ENCODE measurements at places on chromosomes 2 and 18.

DNA sequence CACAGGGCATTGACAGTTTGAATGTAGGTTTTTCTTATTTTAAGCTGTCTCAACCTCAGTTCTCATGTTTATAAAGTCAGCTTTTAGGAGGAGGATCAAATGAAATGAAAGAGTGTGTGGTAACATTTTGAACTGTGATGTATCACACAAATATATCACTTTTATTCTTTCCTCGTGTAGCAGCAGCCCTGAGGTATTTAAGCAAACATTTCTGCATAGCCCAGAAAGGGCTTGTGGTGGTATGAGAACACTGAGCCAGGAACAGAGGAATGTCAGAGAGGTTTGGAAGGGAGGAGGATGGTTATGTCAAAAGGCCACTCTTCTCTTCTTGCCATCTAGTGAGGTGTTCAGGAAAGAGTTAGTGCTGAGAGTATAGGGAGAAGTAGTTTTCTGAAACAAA is 150.2 kb downstream of the PARD3B start:
- DNase-seq: no peak

- DNase-seq: no peak
Observed at GRCh38 chr18:32029558-32029957, 10.9 kb downstream of the RNF125 start.

GRCh38 chr2:126634273-126634861 is 21.6 kb upstream of the GYPC start:
- DNase-seq: peak; percentile 4

- DNase-seq: no peak
Observed at GRCh38 chr18:2914881-2915240, 68.1 kb downstream of the EMILIN2 start.

DNA sequence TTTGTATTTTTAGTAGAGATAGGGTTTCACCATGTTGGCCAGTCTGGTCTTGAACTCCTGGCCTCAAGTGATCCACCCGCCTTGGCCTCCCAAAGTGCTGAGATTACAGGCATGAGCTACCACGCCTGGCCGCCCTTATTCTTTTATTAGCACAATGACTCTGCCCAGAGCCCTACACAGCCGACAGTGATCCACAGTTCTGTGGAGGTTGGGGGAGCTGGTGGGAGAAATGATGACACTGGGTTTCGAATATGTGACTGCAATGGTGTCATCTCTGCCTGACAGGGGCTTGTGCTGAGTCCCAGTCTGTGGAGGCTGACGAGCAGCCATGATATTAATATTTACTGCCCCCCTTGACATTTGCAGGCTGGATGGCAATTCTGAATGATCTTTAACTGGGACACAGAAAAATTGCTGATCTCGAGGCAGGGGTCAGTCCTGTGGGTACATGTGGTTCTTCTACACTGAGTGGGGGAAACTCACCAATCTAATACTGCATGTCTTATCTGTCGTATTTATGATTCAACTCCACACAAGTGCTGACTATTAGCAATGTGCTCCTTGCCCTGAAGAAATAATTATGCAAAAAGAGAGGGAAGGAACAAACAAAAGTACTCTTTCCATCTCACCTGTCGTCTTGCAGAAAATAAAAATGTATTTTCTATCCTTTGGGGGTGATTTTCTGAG is 6.3 kb upstream of the CTAGE1 start:
- no peak for DNase-seq

DNA sequence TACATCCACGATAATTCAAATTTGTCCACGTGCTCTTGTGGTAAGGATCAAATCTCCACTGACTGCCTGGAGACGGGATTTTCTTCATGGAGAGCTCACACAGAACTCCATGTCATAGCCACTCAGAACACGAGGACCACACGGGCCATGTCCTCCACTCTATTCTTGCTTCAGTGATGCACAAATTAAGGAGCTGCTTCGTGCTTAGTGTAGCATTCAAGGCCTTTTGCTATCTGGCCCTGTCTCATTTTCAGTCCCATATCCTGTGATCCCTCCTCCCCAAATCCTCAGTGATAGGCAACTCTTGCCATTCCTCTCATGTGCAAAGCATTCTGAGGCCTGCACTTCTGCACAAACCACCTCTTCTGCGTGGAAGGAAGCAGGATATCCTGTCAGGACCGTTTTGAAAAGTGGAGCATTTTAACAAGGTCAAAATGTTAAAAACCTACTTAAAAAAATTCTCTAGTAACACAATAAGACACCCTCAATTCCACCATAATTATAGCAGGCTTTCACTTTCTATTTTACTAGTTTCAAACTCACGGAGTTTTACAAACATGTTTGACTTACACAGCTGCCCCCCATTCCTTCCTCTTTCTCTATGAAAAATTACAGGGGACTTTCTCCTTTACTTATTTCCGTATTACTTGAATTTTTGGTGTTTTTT is 35.2 kb downstream of the ST3GAL5 start:
- no peak for DNase-seq

- DNase-seq: no peak
Observed at GRCh38 chr2:207274530-207275189, 108.9 kb upstream of the KLF7 start.

GRCh38 chr2:34549710-34550345 is 950.7 kb upstream of the FAM98A start:
- no peak for DNase-seq

DNA sequence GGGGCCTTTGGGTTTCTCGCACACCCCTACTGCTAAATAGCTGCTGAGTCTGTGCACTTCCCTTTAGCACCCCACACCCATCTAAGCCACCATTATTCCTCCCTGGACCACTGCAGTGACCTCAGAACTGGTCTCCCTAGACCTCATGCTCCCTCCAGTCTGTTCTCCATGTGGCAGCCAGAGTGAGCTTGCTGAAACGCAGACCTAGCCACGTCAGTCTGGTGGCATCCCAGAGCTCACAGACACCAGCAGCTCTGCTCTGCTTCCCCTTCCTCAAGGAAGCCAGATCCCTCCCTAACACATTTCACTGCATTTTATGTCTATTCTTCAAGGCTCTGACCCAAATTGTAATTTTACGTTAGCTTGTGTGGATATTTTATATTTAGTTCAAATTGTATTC is 144.4 kb downstream of the DYSF start:
- no peak for DNase-seq

GRCh38 chr2:232521959-232522622 is 1.9 kb downstream of the PRSS56 start:
- DNase-seq: no peak

DNA sequence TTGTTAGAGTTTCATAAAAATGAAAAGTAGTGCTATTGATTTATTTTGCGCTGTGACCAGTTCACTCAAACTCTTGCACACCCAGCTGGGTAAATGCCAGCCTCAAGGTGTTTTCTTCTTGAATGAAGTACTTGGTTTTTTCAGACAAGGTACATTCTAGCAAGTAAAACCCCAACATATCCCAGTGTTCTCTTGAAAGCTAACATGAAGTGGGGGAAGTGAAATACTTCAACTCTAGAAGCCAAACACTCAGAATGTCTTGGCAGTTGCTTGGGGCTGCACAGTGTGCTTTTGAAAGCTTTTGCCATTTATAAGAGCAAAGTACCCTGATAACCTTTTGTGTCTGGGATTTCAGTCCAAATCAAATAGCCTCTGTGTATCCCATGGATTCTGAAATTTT is 13.4 kb downstream of the NPAS2 start:
- no peak for DNase-seq

- DNase-seq: no peak
Observed at GRCh38 chr2:11554399-11554716, 20.5 kb downstream of the GREB1 start.

GRCh38 chr2:219698748-219699439 is 71.5 kb downstream of the SLC4A3 start:
- peak; percentile 99 for DNase-seq

GRCh38 chr2:177489719-177490301 is 97.2 kb downstream of the AGPS start:
- DNase-seq: peak; percentile 8

DNA sequence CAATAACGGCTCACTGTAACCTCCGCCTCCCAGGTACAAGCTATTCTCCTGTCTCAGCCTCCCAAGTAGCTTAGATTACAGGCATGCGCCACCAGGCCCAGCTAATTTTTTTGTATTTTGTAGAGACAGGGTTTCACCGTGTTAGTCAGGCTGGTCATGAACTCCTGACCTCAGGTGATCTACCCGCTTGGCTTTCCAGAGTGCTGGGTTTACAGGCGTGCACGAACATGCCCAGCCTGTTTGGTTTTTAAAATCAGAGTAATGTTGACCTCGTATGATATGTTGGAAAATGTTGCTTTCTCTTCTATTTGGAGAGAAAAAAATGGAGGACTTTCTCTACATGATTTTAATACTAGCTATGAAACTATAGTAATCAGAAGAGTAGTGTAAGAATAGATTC is 386.2 kb downstream of the PTH2R start:
- no peak for DNase-seq

DNA sequence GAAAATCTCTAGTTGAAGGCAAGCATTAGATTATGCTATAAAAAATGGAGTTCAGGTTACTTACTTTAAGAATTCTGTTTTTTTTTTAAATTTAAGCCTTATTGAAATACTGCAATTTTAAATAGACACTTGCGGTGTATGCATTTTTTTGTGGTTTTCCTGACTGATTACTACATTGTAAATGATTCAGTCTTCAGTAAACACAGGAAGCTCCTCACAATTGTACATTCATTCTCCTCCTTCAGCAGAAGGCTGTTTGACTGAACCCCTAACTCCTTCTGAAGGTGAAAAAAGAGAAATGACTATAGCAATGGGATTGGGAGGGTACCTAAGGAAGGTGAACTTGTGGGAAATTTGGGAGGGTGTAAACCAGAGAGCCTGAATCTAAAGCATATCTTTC is 136.1 kb downstream of the GCA start:
- DNase-seq: no peak

- no peak for DNase-seq
Observed at GRCh38 chr18:2970772-2971659, 41.9 kb downstream of the LPIN2 start.

DNA sequence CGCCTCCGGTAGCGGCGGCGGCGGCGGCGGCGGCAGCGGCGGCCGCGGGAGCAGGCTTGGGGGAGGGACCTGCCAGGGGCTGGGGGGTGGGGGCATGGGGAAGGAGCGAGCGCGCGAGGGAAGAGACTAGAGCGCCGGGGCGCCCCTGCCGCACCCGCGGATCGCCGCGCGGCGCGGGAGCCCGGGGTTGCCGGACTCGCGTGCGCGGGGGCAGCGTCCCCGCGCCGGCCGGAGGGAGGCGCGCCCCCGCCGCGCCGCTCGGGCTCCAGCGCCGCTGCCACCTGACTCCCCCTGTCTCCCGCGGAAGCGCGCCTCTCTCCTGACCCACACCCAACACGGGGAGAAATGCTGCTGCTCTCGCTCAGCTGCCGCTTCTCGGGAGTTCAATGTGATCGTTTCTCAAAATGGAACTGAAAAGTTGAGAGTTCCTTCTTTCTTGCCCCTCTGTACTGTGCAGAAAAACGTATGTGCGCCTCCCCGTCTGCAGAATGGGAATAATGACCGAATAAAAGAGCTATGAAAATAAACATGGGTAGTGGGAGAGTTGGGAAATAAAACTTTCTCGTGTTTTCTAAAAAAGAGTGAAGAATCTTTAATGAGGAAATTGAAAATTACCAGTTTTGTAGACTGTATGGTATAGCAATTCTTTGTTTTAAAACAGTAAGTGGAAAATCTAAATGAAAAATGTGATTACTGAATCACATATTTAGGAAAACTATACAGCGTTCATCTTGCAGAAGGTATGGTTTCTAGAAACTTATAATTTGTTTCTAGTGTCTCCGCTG is 455 bp upstream of the TLK1 start:
- peak; percentile 18 for DNase-seq

DNA sequence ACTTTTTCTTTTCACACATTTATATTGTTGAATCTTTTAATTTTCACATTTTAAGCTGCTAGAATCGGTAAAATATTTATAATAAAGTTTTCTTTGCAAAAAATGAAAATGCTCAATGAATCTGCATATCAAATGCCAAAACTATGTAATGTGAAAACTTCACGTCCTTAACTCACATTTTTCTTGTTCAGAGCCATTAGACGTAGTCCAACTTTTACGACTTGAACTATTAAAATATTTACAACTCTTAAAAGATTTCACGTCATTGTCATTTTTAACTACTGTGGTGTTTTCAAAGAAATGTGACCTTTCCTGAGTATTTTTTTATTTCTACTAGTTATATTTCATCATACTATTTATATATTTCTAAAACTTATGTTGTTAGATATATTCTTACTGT is 54.9 kb downstream of the MRPS9 start:
- DNase-seq: no peak

DNA sequence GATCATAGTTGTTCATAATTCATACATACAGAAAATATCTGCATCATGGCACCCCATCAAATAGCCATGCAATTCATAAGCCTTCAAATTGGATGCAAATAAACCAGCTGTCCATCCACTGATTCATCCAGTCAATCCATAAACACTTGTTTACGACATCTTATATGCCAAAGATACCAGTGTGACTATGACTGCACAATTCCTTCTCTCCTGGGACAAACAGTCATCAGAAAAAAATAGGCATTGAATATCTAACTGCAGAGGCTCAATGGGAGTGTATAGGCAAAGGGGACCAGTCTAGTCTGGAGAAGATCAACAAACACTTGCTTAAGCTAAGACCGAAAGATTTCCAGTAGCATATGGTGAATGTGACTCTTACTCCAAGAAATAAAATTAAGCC is 70.0 kb downstream of the COL4A3 start:
- DNase-seq: no peak

DNA sequence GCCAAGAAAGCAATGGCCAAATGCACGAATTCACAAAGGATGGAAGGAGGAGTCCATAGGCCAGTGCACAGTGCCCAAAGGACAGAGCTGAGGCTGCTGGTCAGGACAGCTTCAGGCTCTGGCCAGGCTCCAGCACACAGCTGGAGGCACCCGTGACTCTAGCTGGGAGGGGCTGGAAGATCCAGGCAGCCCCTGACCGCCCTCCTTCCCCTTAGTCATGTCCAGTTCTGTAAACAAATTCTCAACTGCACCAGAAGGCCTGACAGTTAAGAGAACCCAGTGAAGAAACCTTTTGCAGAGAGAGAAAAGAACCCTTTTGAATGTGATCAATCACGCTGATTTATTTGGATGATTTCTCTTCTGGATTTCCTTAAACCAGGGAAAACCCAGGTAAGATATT is 7.7 kb upstream of the YWHAQ start:
- DNase-seq: peak; percentile 22

GRCh38 chr2:234329202-234329960 is 167.5 kb downstream of the ARL4C start:
- DNase-seq: no peak

- peak; percentile 41 for DNase-seq
Observed at GRCh38 chr2:176931588-176932563, 280.7 kb upstream of the HNRNPA3 start.

GRCh38 chr18:49400398-49401072 is 59.9 kb downstream of the DYM start:
- no peak for DNase-seq

DNA sequence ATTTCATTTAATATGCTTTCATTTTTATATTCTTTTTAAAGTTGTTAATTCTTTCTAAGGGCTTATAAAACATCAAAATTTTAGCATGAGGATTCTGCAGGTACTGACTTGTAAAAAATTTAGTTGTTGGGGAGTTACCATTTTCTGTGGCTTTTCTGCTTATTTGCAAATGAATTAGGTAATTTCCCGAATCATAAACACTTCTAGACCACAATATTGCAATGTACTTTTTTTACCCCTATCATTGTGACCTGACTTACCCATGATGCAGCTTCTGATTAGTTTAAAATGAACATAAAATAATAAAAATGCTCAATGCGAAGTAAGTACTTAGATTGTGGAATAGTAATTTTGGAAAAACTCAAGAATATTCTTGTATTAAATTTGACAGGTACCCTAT is 11.4 kb downstream of the ARL6IP6 start:
- DNase-seq: no peak

All from HCT116 (cell line).